NCI-H1436 treated with DMSO at 0.1 percent for 48 hours (cell line): ENCODE measurements at places on chromosomes 6 and 20.
A peak's percentile ranks its signal among the peaks of the same experiment; 100 is the strongest.

GRCh38 chr6:139965393-139965792 lies 590.9 kb upstream of the CITED2 start:
- DNase-seq: peak; percentile 47

DNA sequence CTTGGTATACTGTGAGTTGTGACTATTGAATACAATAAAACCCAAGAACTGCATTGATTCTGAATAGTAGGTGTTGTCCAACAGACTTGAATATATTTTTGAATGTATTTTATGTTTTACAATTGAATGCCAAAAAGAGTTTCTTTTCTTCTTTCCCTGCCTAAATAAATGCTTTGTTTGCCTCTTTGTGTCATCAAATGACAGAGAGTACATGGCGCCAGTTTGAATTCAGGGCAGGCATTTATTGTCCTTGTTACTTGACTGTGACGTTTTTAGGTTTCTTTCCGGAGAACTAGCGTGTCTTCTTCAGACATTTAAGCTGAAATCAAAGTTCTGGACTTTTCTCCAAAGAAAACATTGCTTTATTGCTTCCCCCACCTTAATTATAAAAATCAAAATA lies 16.6 kb downstream of the KIF3B start:
- no peak for DNase-seq

- DNase-seq: no peak
Measured at GRCh38 chr20:46229478-46230105, 78.7 kb downstream of the CDH22 start.

DNA sequence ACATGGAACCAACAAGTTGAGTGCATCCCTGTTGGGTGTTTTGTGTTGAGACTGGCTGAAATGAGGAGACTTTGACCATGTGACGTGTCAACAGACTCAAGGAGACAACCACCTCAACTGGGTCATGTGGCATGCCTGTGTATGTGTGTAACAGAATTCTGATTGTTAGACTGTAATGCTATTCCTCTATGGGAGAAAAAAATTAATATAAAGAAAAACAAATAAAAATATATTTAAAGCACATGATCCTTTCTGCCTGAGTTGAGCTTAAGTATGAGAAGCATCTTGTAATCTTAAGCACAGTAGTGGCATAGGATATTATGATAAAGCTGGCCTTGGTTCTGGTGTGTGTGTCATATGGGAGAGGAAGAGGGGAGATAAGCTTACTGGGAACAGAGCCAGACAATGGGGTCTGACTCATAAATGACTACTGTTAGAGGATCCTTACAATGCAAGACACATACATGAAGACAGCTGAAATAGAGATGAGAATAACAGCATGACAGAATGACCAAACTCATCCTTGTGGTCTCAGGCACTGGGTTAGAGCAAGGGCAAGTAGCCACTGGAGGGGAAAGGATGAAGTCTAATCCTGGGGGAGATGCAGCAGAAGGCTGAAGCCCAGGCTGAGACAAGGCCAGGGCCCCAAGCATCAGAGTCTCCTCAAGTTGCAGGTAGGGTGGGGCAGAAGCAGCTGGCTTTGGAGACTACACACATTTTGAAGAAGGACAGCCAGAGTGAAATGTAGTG lies 9.2 kb downstream of the TP53INP2 start:
- no peak for DNase-seq
